ENCODE measurements at places on chromosomes 6 and 20. TPM values are rescaled to one million over a fixed set of nuclear protein-coding genes. Genes with fewer than 3 reads are reported as not detected.

OR2H2 gene
- not detected for total RNA-seq

DNA sequence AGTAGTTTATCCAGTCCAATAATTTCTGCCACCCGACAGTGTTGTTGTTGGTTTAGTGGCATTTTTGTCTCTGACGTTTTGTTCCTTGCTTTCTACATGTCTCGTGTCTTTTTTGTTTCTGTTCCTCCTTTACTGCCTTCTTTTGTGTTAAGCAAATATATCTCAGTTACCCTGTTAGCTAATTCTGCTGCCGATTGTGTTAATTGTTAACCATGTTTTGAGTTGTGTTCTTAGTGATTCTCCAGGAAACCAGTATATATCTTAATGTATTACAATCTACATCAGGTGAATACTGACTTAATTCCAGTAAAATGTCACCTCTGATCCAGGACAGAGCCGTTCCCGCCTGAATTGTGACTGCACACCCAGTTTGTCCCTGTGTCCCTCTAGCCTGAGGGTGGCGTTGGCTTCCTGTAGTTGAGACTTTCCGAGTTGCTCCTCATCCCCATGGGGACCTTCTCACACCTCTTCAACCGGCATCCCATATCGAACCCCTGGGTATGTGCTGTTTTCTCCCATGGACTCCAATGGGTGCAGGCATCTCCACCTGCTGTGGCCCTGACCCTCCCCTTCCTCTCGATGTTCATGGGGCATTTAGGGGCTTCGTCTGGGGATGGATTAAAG, 35.8 kb upstream of the BHLHE23 start:
- no peak overlapping the region for H3K27ac ChIP-seq
- peaks cover 35% of the 10 kb centered on the region for H3K27me3 ChIP-seq
- peak; percentile 10 for DNase-seq
- no peaks in the 10 kb centered on the region for H3K36me3 ChIP-seq
- no peak overlapping the region for H3K4me3 ChIP-seq

FLOT1 gene
- total RNA-seq = 151 TPM

DNA sequence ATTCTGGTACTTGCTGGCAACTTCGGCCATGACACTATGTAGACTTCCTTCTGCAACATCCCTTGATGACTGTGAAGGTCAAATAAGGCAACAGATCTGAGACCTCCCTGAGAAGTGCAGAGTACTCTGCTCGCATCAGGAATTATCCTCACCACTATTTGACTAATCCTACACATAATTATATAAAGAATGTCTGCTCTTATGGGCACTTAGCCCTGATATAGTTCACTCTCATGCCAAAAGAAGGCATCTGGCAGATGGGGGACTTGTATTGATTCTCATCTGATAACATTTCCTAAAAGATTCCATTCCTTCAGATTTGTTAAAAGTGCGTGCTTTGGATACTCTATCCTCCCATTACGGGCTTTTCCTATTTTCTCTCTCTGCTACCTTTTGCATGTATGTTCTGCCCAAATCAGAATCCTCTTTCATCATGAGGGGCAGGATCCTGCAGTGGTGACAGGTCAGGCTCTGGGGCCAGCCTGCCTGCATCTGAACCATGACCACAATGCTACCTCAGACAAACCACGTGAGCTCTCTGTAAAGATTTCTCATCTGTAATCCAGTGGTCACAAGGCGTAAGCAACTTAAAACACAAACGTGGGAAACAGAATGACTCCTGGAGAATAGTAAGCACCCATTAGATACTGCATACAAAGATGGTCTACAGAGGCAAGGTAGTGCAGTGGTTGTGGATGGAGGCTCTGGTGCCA, 134.0 kb downstream of the GJA10 start:
- H3K4me1 ChIP-seq = no peaks in the 10 kb centered on the region
- H3K27ac ChIP-seq = no peak overlapping the region
- no peak for DNase-seq
- H3K27me3 ChIP-seq = no peaks in the 10 kb centered on the region
- H3K36me3 ChIP-seq = no peaks in the 10 kb centered on the region

GPR6 gene
- total RNA-seq = not detected

- peaks cover 3% of the 10 kb centered on the region for H3K27me3 ChIP-seq
- H3K4me1 ChIP-seq = no peaks in the 10 kb centered on the region
- H3K27ac ChIP-seq = no peak overlapping the region
- no peak for DNase-seq
- no peak overlapping the region for H3K4me3 ChIP-seq
Observed at GRCh38 chr6:38799529-38800184, 84.5 kb downstream of the DNAH8 start.

Data from lower lobe of right lung (tissue), 2 donors.